Endodermal cell (in vitro differentiated cells): ENCODE measurements at places on chromosomes 5 and 9. TPM values are rescaled to one million over a fixed set of nuclear protein-coding genes. Genes with fewer than 3 reads are reported as not detected.
A peak's percentile ranks its signal among the peaks of the same experiment; 100 is the strongest.

GRCh38 chr5:81216152-81216551 lies 17.0 kb upstream of the CKMT2 start:
- no peak for DNase-seq

The EDIL3 gene
- 2.0 to 4.8 TPM (median 2.2 TPM) in 3 replicates for total RNA-seq

DNA sequence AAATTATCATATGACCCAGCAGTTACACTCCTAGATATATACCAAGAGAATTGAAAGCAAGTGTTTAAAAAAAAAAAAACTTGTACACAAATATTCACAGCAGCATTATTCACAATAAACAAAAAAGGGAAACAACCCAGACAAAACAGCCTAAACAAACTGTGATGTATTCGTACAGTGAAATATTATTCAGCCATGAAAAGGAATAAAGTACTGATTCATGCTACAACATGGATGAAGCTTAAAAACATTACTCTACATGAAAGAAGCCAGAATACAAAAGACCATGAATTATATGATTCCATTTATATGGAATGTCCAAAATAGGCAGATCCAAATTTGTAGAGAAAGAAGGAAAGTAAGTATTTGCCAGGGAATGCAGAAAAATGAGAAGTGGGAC lies 161.1 kb downstream of the CWC27 start:
- no peak for DNase-seq

GRCh38 chr5:1657161-1657741 lies 133.5 kb upstream of the LPCAT1 start:
- peak; percentile 45 for DNase-seq

DNA sequence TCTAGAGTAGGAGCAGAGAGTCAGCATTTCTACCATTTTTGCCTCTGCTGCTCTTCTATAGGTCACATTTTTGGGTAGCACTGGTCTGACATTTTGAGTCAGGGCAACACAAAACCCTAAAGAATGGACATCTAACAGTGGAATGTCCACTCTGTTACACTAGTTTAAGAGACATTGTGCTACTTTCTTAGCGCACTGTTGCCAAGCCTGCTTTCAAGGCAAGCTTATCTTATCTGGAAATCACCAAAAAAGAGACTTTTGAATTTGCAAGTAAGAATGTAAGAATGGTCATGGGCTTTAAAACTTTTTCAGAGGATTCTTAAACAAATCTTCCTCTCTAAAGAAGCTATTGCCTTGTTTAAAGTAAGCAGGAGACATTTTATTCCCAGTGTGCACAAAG lies 73.0 kb upstream of the STARD4 start:
- DNase-seq = no peak

GRCh38 chr9:78074385-78075291 lies 43.0 kb upstream of the GNAQ start:
- no peak for DNase-seq

GRCh38 chr5:38847559-38848347 lies 1.9 kb downstream of the OSMR start:
- no peak for DNase-seq

GRCh38 chr5:31232273-31232888 lies 38.9 kb downstream of the CDH6 start:
- peak; percentile 63 for DNase-seq
